ENCODE measurements at places on chromosomes 1 and 21. TPM values are rescaled to one million over a fixed set of nuclear protein-coding genes. Genes with fewer than 3 reads are reported as not detected.

DNA sequence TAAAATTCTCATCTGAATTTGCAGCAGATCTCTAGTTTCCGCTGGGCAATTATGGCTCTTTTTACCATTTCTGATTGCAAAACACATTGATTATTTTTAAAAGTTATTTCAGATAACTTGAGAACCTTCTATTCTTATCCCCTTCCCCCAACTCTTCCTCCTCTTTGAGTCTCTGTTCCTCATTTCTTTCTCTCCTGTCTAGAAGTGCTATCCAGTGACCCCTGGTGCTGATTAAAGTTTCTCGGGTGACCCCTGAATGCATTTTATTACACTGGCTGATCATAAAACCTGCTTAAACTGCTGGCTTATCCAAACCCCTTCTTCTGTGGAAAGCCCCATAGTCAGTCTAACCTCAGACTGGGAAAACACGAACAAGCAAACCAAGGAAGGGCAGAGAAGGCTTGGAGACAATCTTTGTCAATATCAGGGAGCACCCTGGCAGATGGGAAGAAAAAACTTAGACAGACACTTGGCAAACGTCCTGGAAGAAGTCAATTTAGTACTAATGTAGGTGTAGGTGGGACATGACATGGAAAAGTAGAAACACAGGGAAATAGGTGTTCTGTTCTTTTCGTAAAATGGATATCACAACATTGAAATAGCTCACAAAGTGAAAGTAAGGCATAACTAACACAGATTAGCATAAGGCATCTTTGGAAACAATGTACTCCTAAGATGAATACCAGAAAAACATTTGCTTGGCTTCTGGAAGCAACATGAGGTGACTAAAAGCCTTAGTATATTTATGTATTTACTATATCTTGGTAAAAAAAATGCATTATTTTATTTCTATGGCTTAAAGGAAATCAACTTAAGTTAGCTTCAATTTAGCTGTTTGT lies 61.4 kb downstream of the GORAB start:
- DNase-seq = no peak

The DNASE2B gene
- not detected for total RNA-seq

GRCh38 chr1:167663002-167663772 lies 33.2 kb downstream of the RCSD1 start:
- no peak for DNase-seq

The RIMS3 gene
- 2.0 TPM for total RNA-seq

The LY9 gene
- 0.30 TPM for total RNA-seq

The PSRC1 gene
- total RNA-seq = 4.5 TPM

GRCh38 chr1:59429656-59430055 lies 132.8 kb downstream of the FGGY start:
- no peak for DNase-seq

DNA sequence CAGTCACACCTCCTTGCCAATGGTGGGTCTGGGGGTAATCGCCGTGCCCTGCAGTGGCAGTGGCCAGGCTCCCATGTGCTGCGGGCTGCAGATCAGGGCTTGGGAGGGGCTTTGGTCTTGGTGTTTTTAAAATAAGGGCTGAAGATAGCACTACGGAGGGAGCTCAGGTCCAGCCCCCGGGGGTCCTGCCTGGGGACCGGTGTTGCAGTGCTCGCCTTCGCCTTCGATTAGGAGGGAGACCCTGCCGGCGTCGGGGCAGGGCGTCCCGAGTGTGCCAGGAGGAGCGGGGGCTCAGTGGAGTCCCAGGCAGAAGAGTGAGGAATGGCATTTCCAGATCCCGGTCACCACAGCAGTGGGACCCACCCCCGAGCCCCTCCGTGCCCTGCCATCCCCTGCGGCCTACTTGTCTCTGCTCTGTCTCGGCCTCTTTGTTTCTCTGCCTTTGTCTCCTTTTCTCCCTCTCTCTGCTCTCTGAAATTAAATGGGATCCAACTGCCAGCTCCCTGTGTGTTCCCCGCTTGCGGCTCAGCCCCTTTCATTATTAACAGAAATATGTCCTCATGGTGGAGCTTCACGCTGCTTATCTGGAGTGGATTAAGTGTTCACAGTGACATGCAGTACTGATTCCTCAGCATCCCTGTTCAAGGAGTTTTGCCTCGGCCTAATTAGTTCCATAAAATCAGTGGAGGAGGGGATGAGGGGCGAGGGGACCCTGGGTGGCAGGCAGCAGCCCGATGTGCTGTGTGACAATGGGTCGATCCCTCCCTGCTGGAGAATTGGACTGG lies 44.4 kb downstream of the DMRTB1 start:
- DNase-seq = no peak

DNA sequence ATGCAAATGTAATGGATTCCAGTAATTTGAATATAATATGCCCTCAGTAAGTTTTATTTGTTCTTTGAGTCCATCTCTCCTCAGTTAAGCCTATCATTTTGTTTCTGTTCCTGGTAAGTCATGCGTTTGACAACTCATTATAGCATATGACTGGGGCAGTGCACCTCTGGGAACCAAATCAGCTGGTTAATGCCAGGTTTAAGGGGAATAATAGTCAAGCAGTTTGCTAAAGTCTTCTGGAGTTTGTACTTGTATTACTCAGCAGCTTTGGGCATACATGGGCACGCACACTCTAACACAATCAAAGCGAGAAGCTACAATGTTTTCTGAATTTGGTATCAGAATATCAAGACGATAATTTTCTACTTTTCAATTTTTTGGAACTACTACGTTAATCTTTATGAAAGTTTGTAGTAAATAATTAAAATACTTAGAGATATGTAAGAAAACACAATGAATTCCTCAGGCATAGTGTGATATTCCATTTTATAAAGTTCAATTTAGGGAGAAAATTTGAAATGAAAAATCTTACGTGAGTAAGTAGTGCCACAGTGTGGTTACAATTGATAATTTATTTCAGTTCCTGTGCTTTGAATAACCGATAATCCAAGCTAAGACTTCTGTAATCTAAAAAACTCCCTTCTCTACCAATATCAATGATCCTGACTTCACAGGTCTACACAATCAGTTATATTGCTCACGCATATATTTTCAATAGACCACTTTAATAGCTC lies 43.8 kb upstream of the KCTD3 start:
- DNase-seq = no peak

- DNase-seq = no peak
These were observed 11.7 kb upstream of the TRIM63 start for GRCh38 chr1:26079178-26079563.

DNA sequence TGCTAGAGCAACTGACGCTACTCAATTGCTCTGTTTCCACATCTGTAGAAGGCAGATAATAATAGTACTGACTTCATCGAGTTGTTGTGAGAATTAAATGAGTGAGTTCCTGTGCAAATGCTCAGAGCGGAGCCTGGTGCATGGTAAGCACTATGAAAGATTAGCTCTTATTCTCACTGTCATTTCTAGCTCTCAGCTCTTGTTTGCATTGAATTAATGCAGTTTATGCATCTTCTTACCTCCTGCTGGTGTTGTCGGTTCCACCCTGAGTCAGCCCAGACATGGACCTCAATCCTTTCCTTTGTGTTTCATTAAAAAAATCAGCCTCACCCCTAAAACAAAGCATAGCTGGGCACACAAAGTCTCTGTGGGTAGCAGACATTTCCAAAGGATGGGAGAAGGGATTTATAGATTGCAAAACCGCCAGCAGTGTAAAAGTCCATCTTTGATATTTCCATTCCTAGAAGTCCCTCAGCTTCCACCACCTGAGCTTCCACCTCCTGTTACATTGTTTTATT lies 254.4 kb upstream of the CSF3R start:
- DNase-seq = no peak

GRCh38 chr1:193104502-193104906 lies 710 bp downstream of the GLRX2 start:
- DNase-seq = peak; percentile 77

DNA sequence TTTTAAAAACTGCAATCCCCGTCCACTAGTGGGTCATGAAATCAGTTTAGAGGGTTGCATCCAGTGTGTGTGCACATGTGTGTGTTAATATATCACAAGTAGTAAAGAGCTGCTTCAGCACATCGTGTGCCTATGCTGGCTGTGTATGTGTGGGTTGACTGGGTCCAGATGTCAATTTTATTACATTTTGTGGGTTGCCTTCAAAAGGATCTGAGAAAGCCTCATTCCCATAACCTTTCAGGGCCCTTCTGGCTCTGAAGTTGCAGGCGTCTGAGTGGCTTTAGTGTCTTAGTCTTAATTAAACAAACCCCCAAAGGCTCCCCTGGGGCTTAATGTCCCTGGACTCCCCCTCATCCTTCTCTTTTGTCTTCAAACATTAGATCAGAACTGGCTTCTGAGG lies 19.8 kb downstream of the PLA2G2D start:
- no peak for DNase-seq

Data from activated CD4-positive, alpha-beta T cell treated with anti-CD3 and anti-CD28 coated beads, Interleukin-2, amount 10 ng/mL, durations not matched to agents 24 days and 14 days (primary cell).